ENCODE measurements at places on chromosomes 4 and X. TPM values are rescaled to one million over a fixed set of nuclear protein-coding genes. Genes with fewer than 3 reads are reported as not detected.
A peak's percentile ranks its signal among the peaks of the same experiment; 100 is the strongest.

DNA sequence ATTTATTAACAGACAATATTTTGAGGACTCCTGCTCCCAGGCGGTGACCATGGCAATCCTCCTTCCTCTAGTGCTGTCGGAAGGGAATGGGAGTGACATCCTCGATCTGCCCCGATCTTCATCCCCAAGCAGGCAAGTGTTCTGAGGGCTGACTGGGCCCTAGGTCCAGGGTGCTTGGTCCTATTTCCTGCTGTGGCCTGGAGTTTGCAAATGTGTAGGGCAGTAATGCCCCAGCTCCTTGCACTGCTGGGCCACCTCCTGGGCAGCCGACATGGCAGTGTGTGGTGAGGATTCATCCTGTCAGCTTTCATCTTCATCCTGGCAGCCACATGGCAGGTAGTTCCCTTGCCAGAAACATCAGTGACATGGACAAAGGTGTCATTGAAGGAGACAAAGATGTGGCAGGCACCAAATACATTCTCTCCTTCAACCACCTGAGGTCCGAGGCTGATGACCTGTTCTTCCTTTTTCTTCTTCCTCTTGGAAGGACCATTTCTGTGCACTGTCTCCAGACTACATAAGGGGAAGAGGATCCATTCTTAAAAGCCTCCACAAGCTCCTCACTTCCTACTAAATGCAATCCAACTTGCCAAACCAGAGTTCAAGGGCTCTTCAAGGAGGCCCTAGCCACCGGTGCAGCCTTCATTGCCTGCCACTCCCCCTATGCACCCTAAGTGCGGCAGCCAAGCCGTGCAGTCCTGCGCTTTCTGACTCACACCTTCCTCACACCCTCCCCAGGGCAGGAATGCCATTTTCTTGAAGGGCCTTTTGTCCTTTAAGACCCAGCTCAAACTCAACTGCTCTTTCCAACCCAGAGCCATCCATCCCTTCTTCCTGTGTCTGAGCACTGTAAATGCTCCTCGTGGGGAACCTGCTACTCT lies 65.7 kb downstream of the TMEM154 start:
- no peak for DNase-seq

- no peak for DNase-seq
Measured at GRCh38 chrX:115911967-115912366, 258.6 kb upstream of the AGTR2 start.

GRCh38 chrX:103464072-103464773 lies 55.1 kb downstream of the RAB40A start:
- peak; percentile 21 for DNase-seq

The IL3RA gene
- total RNA-seq: 8.2 TPM

DNA sequence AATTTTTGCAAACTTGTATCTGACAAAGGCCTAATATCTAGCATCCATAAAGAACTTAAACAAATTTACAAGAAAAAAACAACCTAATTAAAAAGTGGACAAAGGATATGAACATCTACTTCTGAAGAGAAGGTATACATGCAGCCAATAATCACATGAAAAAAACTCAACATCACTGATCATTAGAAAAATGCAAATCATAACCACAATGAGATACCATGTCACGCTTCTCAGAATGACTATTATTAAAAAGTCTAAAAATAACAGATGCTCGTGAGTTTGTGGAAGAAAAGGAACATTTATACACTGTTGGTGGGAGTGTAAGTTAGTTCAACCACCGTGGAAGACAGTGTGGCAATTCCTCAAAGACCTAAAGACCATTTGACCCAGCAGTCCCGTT lies 24.0 kb downstream of the CEP44 start:
- no peak for DNase-seq

GRCh38 chrX:19630228-19630627 lies 114.9 kb upstream of the MAP3K15 start:
- no peak for DNase-seq
